ENCODE measurements at places on chromosomes 2 and 18. TPM values are rescaled to one million over a fixed set of nuclear protein-coding genes. Genes with fewer than 3 reads are reported as not detected.

GRCh38 chr2:207434899-207435465 is 94.8 kb upstream of the CREB1 start:
- DNase-seq = no peak

- no peak for DNase-seq
These were observed 24.8 kb downstream of the LPIN2 start for GRCh38 chr18:2987876-2988790.

DNA sequence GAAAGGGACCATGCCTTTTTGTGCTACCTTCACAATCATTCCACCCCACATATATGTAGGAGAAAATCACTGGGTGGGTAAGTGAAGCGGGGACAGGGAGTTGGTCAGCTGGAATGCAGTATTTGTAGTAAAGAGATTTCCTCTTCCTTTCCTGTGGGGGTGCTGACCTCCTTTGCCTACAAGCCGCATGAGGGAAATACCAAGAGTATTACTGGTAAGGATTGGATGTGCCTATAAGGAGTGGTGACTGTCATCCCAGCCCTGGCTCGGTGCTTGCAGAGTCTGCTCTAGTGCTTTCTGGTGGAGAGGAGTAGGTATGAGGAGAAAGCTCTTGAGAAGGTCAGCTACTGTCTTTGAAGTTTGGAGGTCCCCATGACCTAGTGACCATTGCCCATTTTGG is 324.6 kb downstream of the HRH4 start:
- DNase-seq = no peak

DHRS9 gene
- 0.68 TPM for total RNA-seq

DNA sequence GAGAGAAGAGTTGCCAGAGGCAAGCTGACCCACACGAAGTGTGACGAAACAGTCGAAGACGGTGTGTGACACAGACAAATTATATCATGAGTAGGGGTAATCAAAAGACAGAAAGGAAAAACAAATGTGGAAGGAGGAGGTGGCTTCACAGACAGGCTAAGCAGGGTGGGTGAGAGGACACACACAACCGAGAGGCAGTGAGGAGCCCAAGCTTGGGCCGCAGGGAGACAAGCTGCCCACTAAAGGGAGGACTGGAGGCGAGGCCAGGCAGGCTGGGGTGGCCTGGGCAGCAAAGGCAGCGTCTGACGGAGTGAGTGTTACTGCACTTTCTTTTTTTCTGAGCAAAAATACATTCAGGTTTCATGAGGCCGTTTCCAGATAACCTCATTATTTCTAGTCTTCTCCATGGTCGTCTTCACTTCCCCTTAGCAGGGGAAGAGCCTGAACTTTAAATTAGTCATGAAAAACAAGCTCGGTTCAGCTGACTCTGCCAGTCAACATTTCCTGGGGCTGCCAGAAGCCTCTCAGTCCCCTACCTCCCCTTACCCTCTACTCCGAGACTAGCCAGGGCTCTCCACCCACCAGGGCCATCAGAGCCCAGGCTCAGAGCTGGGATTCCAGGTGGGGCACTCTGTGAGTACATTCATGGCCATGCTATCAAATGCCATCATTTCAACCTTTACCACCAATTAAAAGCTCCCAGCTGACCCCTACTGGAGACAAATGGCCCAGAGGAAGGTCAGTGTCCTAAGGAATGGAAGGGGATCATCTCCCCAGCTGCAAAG is 13.8 kb upstream of the ZFP36L2 start:
- DNase-seq = no peak

DNA sequence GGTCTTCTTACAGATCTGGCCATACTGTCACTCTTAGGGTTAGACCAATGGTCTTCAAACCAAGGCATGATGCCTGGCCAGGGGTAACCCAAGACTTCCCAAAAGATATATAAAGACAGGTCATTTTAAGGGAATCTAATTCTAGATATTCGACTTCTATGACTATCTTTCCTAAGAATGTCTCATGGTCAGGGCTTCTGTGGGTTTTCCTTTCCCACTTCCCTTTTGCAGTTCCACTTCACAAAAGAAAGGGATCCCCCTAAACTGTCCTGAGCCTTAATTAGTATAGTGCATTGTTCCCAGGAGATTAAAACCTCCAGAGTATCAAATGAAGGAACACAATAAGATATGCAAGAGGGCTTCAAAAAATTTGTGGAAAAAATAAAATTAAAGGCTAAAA is 223.6 kb upstream of the SIX2 start:
- no peak for DNase-seq

DNA sequence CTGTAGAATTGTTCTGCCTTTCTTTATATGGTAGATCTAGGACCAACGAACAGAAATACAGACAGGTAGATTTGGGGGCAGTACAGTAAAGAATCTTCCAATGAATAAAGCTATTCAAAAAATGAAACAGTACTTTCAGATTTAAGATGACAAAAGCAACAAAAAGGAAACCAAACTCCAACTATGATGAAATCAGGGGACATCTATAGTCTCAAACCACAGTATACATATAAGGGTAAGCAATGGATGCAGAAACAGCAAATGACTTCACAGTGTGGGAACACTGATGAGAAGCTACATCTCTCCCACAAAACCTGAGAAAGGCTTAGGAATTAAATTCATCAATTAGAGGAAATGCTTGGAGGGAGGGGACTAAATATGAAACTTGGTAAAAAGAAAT is 202.5 kb downstream of the CTNNA2 start:
- DNase-seq = no peak

FAM124B gene
- total RNA-seq = 2.3 TPM

DNA sequence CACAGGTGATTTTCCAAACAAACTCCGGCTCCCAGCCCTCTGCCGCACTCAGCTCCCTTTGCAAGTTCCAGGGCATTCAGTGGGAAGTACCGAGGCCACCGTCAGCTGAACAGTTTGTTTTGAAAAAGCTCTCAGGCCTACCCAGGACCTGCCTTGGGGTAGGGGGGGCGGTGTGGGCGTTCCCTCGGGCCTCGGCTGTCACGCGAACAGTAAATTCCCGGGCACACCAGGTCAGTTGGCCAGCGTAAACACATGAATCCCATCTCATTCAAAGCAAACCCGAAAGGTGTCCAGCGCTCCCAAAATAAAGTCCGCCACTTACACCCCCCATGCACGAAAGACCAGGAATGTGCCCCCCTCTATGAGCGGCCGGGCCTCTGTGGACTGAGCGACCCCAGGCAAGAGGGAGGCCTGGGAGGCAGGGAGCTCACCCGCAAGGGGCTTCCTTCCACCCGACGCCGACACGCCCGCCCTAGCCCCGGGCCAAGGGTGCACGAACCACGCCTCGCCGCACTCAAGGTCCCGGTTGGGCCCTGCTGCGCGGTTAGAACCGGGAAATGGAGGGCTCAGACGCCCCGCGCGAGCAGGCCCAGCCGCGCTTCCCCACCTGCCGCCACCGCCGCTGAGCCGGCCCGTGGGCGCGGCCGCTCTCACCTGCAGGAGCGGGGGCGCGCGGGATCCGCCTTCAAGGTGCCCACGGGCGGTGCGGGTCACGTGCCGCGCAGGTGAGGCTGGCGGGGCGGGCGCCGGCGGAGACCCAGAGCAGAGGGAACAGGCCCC is at the start of gene WDSUB1:
Gene WDSUB1, minus strand, starts transcription at position 775 of the 780 bp plus-strand sequence. CDS start 3,634 bp downstream, outside the sequence.
- DNase-seq = peak; percentile 60

- no peak for DNase-seq
These were observed 35.4 kb downstream of the PREPL start for GRCh38 chr2:44325897-44326296.
